ENCODE measurements at places on chromosomes 5 and 9.

GRCh38 chr9:98536542-98537173 is 172.1 kb downstream of the GABBR2 start:
- no peak for DNase-seq

GRCh38 chr5:94776167-94776566 is 157.7 kb downstream of the SLF1 start:
- DNase-seq, result no peak

- no peak for DNase-seq
These were observed 6.0 kb downstream of the PDGFRB start for GRCh38 chr5:150149618-150150017.

GRCh38 chr9:33227008-33227398 is 13.0 kb upstream of the SPINK4 start:
- no peak for DNase-seq

DNA sequence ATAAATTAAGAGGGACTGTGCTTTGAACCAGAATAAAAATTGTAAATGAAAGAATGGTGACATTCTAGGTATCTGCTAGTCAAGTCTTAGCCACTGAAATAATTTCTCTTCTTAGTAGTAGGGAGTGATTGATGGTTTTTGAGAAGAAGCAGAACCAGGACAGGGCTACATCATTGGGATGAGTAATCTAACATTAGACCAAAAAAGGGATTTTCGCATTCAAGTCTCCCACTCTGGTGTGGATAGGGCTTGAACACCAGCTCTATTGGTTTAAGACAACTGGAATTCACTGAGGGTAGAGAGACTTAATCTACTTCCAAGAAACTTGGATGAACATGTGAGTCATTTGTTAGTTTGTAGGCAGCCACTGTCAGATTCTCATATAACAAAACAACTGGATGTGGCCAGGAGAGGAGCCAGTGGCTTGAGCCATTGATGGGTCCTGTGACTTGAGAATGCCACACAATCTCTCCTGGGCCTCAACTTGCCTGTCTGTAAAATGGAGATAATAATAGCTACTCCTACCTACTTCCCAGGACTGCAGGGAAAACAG is 16.6 kb downstream of the FAT2 start:
- no peak for DNase-seq

- DNase-seq, result no peak
These were observed 12.5 kb downstream of the KCNT1 start for GRCh38 chr9:135714242-135715055.

- no peak for DNase-seq
These were observed 92.1 kb downstream of the PIP5K1B start for GRCh38 chr9:68797116-68797515.

DNA sequence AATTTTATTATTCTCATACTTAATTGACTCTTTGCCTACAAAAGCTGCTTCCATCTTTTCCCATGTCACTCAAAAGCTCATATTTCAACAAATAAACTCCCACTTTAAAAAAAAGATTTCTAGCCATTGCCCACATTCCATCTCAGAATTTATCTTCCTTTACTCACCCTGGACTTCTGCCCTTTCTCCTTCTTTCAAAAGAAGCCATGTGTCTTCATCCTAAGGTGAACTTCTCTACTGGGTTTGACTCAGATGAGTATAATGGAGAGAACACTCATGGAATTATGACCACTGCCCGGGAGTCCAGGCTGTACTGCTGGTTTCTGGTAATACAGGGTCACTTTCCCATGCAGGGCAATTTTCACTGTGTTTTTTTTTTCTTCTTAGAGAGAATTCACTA is 548.5 kb upstream of the ZNF462 start:
- no peak for DNase-seq

DNA sequence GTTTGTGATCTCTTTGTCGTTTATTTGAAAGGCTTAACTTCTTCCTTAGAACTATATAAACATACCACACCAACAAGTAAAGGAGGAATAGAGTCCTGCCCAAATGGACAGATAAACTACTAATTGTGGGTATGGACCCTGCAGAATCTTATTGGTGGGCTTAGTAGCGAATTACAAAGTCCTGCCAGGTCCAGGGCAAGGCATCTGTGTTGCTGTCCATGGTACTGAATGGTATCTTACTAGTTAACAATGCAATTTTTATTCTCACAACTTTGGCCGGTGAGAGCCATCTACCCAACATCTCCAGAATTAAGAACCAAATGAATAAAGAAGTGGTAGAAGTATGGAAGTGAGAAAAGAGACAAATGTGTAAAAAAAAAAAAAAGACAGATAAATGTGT is 1782.4 kb upstream of the WWC1 start:
- DNase-seq, result no peak

DNA sequence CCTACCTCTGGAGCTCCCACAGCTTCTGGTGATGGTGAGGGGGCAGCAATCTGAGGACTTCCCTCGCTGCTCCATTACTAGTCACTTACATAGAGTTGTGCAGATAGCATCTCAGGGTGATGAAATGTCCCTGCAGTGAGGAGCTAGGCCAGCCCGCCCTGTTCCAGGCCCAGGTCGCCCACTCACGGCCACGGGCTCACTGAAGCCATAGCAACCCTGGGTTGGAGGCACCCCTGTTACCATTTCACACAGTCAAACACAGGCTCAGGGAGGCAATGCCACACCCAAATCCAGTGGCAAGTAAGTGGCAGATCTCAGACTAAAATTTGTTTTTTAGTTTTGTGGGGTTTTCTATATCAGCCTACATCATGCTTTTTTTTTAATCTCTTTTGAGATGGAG is 19.6 kb downstream of the SH2D3C start:
- no peak for DNase-seq
